HFFc6 (cell line): ENCODE measurements at places on chromosomes 3 and 15. TPM values are rescaled to one million over a fixed set of nuclear protein-coding genes. Genes with fewer than 3 reads are reported as not detected.

CCR3 gene
- not detected in 3 replicates for total RNA-seq

LSAMP gene
- total RNA-seq, result not detected in 3 replicates

CSTA gene
- 0.29 to 0.42 TPM (median 0.37 TPM) in 3 replicates for total RNA-seq

GRCh38 chr15:83436513-83437158 lies 10.5 kb upstream of the SH3GL3 start:
- peaks cover 12% of the 10 kb centered on the region for H3K27me3 ChIP-seq
- no peaks in the 10 kb centered on the region for H3K36me3 ChIP-seq
- H3K4me1 ChIP-seq, result peaks cover 11% of the 10 kb centered on the region
- DNase-seq, result peak; percentile 55

DNA sequence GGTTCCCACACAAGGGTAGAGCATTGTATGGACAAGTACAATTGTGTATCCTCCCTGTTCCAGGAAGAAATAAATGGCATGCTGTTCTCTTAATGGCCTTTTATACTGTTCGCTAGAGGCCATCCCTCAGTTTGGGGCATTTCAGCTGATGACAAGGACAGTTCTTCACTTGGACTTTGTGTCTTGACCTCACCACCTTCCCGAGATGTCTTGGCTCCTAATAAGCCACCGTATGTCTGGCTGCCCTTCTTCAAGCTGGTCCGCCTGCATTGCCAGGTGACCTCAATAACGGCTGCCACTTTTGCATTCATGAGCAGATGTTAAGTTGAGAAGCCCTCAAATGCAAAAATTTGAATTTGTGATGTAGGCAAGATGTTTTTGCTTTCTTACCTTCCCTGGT lies 24.1 kb downstream of the ZBTB38 start:
- H3K4me3 ChIP-seq, result no peak overlapping the region
- peaks cover 74% of the 10 kb centered on the region for H3K36me3 ChIP-seq
- no peak for DNase-seq
- peaks cover 51% of the 10 kb centered on the region for H3K4me1 ChIP-seq
- no peak overlapping the region for H3K27ac ChIP-seq
- no peaks in the 10 kb centered on the region for H3K27me3 ChIP-seq

- no peak overlapping the region for H3K27ac ChIP-seq
- no peaks in the 10 kb centered on the region; the same call in 1 of the 2 replicates for H3K27me3 ChIP-seq
- no peaks in the 10 kb centered on the region for H3K36me3 ChIP-seq
- no peaks in the 10 kb centered on the region for H3K4me1 ChIP-seq
- no peak for DNase-seq
These were observed 90.6 kb downstream of the FGF12 start for GRCh38 chr3:192636517-192637444.

- H3K27ac ChIP-seq, result peak overlapping the region; percentile 1; the same call in 1 of the 2 replicates
- H3K4me1 ChIP-seq, result peaks cover 30% of the 10 kb centered on the region
- H3K36me3 ChIP-seq, result peaks cover 75% of the 10 kb centered on the region
- H3K4me3 ChIP-seq, result no peak overlapping the region
These were observed 82.9 kb upstream of the HACD2 start for GRCh38 chr3:123667784-123668183.
